ENCODE measurements at places on chromosomes 16 and 17.

DNA sequence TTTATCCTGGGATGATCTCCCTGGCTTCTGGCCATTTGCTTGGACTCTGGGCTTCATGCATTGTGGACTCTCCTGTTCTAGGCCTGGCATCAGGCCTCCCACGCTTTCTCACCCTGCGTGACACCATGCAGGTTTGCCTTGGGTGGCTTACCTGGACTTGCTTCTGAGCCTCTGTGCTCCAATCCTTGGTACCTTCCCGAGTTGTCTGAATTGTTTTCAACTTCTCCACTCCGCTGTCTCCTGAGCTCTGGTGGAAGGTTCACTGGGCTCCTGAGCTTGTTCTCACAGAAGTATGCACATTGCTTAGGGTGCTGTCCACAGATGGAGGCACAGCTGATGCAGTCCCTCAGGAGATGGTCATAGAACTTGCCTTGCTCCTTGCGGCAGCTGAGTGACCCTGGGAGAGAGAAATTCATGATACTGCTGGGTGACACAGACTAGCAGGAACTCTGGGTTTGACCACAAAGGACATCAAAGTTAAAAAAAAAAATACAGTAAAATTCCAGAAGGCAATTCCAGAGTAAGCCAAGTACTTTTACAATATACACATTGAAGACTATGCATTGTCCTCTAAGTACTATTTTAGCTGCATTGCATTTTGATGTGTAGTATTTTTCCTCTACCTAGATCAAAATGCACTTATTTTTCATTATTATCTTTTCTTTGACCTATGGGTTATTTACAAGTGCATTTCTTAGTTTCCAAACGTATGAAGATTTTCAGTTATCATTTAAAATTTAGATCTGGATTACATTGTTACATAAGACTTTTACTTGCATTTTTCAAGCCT is 23.1 kb downstream of the TNFRSF13B start:
- no peak for DNase-seq

DNA sequence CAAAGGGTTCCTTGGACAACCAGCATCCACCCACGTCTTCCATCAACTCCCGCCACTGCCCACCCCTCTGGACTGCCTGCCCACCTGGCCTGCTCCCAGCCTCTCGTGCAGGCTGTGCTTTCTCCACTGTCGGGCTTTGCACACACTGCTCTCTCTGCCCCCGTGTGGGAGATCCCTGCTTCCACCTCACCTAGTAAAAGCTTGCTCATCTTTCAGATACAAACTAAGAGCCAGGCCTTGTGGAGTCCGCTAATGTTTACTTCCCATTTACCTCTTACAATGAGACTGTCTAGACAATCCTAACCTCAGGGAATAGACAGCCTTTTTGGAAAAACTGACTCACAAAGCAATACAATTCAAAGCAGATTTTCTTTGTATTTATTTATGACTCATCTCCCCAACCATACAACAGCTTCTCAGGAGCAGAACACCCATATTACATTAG is 67.6 kb downstream of the USP31 start:
- no peak for DNase-seq

GRCh38 chr17:49985310-49985990 is 9.6 kb downstream of the DLX3 start:
- DNase-seq, result peak; percentile 61

- no peak for DNase-seq
Measured at GRCh38 chr17:16652847-16653366, 743 bp downstream of the ZNF624 start.

- peak; percentile 43 for DNase-seq
Measured at GRCh38 chr17:50961282-50962220, 95.4 kb upstream of the TOB1 start.

DNA sequence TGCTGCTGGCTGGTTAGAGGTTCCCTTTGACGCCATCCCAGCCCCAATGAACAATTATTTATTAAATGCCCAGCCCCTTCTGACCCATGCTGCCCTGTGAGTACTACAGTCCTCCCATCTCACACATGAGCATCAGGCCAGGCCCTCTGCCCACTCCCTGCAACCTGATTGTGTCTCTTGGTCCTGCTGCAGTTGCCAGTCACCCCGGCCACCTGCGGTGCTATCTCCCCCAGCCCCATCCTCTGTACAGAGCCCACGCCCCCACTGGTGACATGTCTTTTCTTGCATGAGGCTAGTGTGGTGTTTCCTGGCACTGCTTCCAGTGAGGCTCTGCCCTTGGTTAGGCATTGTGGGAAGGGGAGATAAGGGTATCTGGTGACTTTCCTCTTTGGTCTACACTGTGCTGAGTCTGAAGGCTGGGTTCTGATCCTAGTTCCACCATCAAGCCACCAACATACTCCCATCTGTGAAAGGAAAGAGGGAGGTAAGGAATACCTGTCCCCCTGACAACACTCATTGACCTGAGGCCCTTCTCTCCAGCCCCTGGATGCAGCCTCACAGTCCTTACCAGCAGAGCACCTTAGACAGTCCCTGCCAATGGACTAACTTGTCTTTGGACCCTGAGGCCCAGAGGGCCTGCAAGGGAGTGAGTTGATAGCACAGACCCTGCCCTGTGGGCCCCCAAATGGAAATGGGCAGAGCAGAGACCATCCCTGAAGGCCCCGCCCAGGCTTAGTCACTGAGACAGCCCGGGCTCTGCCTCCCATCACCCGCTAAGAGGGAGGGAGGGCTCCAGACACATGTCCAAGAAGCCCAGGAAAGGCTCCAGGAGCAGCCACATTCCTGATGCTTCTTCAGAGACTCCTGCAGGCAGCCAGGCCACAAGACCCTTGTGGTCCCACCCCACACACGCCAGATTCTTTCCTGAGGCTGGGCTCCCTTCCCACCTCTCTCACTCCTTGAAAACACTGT is 11.3 kb downstream of the CX3CL1 start:
- peak; percentile 10 for DNase-seq

DNA sequence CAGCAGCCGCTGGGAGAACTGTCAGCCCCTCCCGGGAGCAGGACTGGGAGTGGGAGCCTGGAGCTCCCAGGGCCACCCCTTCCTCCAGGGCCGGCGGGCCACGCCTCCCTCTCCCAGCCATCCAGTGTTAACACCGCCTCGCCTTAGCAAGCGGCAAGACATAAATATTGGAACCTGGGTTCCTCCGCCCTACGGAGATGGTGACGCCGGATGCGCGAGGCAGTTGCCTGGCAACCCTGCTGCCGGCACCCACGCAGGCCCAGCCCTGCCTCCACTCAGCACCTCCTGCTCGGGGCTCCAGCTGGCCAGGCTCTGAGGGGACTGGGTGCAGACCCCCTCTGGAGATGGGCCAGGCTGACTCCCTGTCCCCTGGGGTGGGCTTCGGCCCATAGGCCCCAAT is 27.4 kb upstream of the CACNA1H start:
- DNase-seq, result peak; percentile 60

- no peak for DNase-seq
Measured at GRCh38 chr17:59002848-59003247, 103.8 kb downstream of the TRIM37 start.

DNA sequence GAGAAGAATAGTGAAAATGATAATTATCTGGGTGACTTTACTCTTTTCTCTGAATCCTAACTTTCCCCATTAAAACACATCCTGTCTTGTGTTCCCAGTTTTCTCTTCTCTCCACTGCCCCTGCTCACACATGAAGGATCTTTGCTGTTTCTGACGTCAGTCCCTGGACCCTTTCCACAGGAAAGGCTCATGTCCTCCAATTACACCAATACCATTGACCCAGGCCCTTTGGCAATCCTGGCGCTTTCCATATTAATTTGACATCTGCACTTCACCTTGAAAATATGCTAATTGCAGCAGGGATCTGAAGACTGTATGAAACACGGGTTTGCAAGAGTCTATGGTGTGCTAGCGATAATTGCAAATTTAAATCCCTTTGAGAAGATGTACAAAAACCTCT is 170.2 kb upstream of the GOT2 start:
- DNase-seq, result no peak

- no peak for DNase-seq
Measured at GRCh38 chr16:50712560-50712898, 19.1 kb downstream of the NOD2 start.

- no peak for DNase-seq
Measured at GRCh38 chr17:15891318-15891717, 53.6 kb upstream of the ADORA2B start.

- DNase-seq, result no peak
Measured at GRCh38 chr16:60929-61878, 7.6 kb downstream of the SNRNP25 start.

DNA sequence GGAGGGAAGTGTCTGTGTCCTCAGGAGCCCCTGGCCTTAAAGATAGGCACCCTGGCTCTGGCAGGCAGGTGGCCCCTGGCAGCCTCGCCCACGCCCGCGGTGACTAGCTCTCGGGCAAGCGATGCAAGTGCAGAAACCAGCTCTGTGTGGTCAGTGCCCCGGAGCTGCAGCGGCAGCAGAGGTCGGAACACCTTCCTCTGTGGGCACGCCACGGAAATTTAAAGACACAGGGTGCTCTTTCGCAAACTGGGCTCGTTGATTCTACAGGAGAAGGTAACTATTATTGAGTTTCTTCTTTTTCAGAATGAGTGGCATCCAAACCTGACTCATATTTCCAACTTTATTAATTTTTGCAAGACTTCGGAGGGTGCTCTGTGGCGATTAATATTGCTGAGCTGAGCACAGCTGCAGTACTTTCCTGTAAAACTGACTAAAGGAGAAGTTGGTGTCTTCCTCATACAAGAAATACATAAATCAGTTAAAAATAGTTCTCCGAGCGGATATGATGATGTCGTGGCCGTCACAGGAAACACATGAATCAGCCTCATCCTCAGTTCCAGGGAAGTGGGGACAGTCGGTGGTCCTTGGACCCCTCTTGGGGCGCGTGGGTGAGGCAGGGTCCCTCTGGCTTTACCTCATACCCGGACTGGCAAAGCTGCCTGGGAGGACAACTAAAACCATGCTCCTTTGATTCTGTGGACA is 120.2 kb downstream of the METRNL start:
- DNase-seq, result peak; percentile 27

GRCh38 chr17:69763503-69763902 is 311.5 kb upstream of the KCNJ16 start:
- DNase-seq, result no peak

- DNase-seq, result no peak
Measured at GRCh38 chr16:12199524-12199923, 223.0 kb downstream of the SNX29 start.

GRCh38 chr16:60485872-60486489 is 1550.3 kb downstream of the CDH8 start:
- no peak for DNase-seq

- DNase-seq, result no peak
Measured at GRCh38 chr17:81044428-81044763, 9.4 kb downstream of the BAIAP2 start.

DNA sequence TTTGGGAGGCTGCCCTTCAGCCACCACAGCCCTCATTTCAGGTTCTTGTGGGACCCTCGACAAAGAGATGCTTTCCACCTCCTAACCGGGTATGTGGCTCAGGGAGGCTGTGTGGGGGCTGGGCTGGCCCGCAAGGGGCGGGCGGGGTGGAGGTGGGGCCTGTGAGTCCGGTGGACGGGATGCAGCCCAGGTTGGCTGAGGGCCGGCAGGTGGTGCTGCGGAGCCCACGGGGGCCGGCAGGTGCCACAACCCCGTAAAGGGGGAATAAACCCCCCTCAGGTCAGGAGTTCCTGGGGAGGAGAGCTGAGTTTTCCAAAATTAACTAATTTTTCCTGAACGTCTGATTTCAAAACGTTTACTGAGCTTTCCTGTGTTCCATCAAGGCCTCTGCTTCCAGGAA is 4.9 kb upstream of the CIAO3 start:
- peak; percentile 69 for DNase-seq

- DNase-seq, result no peak
Measured at GRCh38 chr17:41101586-41102259, at the start of gene KRTAP4-16. TSS of gene KRTAP4-16 (minus strand) at chr17:41102209. CDS start at chr17:41102209, 0 bp downstream.

DNA sequence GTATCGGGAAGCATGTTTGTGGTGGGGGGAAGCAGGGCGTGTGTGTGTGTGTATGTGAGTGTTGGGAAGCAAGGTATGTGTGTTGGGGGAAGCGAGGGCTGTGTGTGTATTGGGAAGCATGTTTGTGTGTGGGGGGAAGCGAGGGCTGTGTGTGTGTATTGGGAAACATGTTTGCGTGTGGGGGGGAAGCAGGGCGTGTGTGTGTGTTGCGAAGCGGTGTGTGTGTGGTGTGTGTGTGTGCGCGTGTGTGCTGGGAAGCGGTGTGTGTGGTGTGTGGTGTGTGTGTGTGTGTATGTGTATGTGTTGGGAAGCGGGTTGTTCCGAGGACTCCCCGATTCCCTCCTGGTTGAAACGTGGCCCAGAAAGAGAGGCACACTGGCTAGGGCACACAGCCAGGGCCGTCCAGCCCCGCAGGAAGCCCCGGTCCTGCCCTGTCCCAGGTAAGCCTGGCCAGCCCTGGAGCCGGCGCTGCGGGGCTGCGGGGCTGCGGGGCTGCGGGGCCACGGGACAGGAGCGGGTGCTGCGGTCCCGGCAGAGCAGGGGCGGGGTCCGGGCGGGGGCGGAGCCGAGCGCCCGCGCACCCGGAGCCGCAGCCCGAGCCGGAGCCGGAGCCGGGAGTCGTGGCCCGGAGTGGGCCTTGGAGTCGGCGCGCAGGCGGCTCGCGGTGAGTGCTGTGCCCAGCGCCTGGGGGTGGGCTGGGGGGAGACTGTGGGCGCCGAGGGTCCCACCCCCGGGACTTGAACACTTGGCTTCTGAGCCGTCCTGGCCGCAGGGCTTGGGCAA is at the start of gene NOD2:
Gene NOD2 (plus strand): TSS at position 608 of the 783 bp plus-strand sequence. CDS start 5,890 bp downstream, outside the sequence.
- peak; percentile 67 for DNase-seq

- no peak for DNase-seq
Measured at GRCh38 chr17:47967607-47968252, 3.2 kb upstream of the CDK5RAP3 start.

GRCh38 chr16:51553314-51553713 is 402.2 kb upstream of the SALL1 start:
- no peak for DNase-seq

DNA sequence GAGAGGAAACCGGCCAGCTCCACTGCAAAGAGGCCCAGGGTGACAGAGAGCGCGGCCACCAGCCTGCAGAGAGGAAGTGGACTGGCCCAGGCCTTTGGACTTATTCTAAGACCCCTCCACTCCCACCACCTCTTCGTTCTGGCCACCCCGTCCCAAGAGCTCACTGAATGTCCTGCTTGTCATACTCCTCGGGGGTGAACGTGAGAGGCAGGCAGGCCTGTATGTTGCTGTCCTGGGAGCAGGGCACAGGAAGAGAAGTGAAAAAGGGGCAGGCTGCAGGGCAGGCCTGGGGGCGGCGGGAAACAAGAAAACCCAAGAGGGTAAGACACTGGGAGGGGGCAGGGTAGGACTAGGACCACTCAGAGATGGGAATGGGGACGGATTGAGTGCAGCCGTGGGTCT is 384 bp downstream of the TMEM107 start:
- no peak for DNase-seq

DNA sequence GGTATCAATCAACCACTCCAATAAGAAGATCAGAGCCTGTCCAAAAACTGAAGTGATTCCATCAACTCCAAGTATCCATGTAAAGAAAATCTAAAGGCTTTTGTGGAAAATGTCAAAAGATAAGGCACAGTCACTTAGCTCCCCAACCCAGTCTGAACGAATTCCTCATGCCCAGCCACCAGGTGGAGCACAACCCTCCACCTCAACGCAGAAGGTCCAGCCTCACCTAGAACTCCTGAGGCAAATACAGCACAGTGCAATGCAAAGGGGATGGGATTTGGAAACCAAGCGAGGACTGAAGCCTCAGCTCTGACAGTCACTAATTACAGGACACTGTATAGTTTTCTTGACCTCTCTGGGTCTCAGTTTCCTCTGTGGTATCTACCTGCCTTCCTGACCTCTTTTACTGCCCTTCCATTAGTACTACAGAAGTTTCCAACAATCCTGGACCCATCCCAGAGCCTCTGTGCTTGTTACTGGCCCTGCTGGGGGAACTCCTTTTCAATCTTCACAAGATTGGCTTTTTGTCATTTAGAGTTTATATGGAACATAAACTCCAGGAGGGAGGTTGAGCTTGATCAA is 2.0 kb downstream of the NCBP3 start:
- peak; percentile 53 for DNase-seq
